ENCODE measurements at places on chromosomes 3 and 15. TPM values are rescaled to one million over a fixed set of nuclear protein-coding genes. Genes with fewer than 3 reads are reported as not detected.
A peak's percentile ranks its signal among the peaks of the same experiment; 100 is the strongest.

DNA sequence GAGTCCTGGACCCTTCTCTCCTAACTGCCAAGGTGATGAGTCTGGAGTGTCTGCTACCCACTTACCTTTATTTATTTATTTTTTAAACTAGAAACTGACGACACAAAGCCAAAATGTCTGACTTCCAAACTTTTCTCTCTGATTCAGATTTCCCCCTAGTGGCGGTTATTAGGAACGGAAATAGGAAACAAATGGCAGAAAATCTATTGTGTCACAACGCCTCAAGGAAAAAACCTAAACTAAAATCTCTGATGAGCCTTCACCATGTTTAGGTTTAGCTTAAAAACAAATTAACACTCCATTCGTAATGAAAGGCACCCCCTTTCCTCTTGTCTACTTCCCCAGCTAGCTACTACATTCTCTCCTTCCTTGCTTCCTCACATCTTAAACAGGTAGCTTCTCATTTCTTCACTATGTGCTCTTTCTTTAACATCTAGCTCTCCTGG lies 94.0 kb upstream of the MEX3B start:
- peak; percentile 50 for DNase-seq

Gene CAND2
- 40.8 TPM for polyA plus RNA-seq

Gene PDZRN3
- polyA plus RNA-seq, result 82.4 TPM

DNA sequence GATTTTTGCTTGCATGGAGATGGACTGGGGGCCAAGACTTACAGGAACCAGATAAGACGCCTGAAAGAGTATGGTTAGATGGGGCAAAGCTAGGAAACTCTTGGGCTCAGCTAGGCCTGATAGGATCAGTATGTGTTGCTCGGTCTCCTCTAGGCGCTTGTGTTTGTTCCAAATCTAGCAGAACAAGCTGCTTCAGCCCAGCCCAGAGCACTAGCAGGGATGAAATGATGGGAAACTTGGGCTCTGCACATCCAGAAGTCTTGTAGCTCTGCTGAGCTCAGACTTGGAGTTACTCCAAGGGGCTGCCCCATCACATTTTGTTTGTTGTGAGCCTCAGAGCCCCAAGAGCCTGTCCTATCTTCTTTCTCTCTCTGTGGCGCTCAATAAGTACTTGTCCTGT lies 34.7 kb downstream of the FOXL2 start:
- DNase-seq, result no peak

DNA sequence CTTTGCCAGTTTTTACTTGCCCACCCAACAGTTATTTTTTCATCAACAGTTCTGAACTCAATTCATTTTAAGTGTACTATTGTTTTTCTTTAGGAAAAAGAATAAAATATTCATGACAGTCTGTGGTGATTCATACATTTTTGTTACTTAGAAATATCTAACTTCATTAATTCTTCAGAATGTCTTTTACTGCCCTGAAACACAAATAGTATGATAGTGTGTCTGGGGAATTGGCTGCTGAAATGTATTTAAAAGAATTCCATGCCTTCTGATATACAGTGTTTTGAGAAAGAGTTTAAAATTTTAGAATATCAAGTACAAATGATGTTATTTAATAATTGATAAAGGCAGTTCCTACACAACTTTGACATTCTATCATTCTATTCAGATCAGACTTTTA lies 854.1 kb downstream of the NAALADL2 start:
- no peak for DNase-seq

GRCh38 chr3:115663414-115663813 lies 40.1 kb downstream of the GAP43 start:
- DNase-seq, result no peak

Gene REC114
- not detected for polyA plus RNA-seq

DNA sequence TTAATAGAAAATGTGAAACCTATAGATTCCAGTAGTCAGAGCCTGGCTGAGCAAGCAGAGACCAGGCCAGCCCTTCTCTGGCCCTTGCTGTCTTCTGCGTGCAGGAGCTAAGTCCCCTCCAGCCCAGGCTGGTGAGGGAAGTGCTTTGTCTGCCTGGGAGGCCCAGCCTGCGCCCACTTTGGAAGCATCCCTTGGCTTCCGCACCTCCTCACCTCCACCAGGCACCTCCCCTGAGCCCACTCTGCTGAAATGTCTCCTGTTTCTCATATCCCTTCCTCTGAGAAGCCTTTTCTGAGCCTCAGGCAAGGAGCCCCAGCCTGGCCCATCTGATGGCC lies 45.3 kb downstream of the ALDH1L1 start:
- no peak for DNase-seq

DNA sequence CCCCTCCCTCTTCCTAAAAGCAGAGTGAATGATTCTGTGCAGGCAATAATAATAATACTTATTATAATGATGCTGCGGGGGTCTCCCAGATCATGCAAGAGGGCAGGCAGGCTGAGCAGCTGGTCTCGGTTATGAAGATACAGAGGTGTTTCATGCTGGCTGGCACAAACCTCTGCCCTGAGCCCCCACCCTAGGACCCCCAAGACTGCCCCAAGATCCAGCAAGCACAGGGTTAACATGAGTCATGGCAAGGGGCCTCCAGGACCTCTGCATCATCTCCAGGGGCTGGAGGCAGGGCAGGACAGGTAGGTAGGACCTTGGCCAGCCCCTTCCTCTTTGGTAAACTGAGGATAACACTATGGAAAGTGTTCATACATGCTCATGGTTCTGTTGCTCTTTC lies 2.7 kb downstream of the MGLL start:
- DNase-seq, result no peak

Gene PCSK6
- polyA plus RNA-seq, result 28.6 TPM

DNA sequence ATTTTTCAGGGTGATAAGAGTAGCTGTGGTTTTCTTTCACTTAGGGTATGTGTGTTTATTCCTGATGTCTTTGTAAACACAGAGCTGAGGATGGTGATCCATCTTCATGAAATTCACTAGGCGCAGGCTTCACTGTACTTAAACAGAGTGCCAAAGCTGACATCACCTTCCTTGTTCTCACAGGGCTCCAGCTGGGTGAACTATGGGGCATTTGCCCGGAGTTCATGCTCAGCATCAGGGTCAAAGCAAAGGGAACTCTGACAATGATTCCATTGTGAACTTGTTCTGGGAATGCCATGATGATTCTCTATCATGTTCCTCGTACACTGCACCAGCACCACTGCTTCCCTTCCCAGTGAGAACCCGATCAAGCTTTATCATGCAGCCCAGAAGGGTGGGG lies 184.8 kb upstream of the P2RY1 start:
- no peak for DNase-seq

GRCh38 chr3:90102146-90102545 lies 994.7 kb downstream of the EPHA3 start:
- DNase-seq, result no peak

Gene RNF13
- 45.8 TPM for polyA plus RNA-seq

GRCh38 chr15:22908830-22909229 lies 70.4 kb downstream of the NIPA2 start:
- DNase-seq, result no peak

DNA sequence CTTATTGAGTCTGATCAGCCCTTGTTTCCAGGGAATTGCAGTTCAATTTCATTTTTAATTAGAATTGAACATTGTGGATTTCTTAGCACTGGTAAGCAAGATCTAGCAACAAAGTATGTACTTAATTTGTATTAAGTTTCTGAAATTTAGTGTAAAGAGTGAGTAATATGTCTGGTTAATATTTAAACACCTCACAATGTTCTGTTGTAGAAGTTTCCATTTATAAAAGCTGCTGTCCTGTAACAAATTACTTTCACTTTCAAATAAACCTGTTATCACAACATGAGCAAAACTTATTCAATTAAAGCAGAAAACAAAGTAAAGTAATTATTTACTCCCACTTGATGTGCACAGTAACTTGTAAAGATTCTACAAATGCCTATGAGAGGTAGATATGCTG lies 448.5 kb downstream of the NAALADL2 start:
- no peak for DNase-seq

Gene ZNF385D
- polyA plus RNA-seq, result 23.1 TPM

DNA sequence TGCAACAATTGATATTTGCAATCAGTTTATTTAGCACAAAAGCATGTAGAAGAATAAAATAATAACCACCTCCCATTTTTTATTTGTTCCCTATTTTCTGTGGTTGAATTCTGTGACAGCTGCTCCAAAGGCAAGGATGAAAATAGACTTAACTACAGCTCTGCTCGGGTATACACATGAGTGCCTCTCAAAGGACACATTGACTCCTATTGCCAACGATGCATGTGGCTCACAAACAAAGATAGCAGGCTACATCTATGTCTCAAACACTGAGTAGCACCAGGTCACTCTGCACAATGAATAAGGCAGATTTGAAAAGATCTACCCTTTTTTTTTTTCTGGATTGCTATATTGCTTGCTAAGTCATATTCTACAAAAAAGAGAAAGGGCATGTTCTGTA lies 612.9 kb downstream of the ROBO1 start:
- no peak for DNase-seq

Gene LCMT2
- polyA plus RNA-seq, result 7.7 TPM

- peak; percentile 80 for DNase-seq
Observed at GRCh38 chr15:80932989-80933388, 56.6 kb downstream of the MESD start.

- peak; percentile 61 for DNase-seq
Observed at GRCh38 chr3:8532251-8532871, 30.7 kb downstream of the LMCD1 start.

DNA sequence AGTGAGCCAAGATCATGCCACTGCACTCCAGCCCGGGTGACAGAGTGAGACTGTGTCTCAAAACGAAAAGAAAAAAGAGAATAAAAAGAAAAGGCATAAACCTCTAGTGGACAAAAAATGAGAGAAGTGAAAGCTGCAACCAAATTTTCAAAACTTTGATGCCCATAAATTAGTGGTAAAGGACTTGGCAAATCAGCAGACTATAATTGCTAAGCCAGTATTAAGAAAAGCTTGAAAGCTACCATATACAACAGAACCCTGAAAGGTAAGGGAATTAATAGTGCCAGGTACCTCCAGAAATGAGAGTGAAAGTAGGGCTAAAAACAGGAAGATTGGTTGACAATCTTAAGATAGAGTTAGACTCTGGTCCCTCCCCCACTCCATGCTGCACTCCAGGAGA lies 32.9 kb upstream of the SLC22A13 start:
- no peak for DNase-seq

DNA sequence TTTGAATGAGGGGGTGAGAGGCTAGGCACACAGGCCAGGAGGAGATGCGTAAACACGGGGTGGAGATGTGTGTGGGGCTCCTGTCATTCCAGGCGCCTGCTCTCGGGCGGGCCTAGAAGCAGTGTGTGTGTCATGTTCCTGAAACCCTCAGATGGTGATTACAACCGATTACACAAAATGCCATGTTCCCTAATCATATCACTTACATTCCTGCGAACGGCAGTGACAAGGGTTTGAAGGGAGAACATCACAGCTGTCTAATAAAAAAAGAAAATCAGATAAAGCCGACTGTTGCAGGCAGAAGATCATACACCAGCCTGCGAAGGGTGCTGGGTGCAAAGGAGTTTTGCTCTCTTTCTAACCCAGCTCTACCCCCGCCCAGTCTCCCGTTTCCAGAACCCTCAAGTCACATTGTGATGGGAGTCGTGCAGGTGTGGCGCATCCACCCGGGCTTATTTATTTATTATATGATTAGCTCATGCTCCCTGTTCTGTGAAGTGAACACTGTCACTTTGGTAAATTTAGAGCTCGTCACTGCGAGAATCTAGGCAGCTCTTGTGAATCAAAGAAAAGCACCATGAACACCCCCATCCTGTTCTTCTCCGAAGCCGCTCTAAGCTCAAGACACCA lies 140.3 kb downstream of the NR2F2 start:
- DNase-seq, result no peak

- DNase-seq, result peak; percentile 74
Observed at GRCh38 chr3:128170866-128171516, 17.7 kb downstream of the EEFSEC start.

Gene GOLGA6D
- polyA plus RNA-seq, result not detected

Gene RBP2
- polyA plus RNA-seq, result 0.29 TPM

Gene ECE2
- not detected for polyA plus RNA-seq

Gene SLC51A
- 6.1 TPM for polyA plus RNA-seq

DNA sequence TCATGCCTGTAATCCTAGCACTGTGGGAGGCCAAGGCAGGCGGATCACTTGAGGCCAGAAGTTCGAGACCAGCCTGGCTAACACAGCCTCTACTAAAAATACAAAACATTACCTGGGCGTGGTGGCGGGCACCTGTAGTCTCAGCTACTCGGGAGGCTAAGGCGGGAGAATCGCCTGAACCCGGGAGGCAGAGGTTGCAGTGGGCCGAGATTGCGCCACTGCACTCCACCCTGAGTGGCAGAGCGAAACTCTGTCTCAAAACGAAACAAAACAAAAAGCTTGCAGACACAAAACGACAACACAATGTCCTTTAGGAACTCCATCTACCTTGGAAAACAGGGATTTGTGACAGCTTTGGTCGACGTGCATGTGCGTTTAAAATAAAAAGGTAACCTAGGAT lies 716 bp upstream of the KLHL24 start:
- DNase-seq, result no peak

Gene PODXL2
- 7.7 TPM for polyA plus RNA-seq

DNA sequence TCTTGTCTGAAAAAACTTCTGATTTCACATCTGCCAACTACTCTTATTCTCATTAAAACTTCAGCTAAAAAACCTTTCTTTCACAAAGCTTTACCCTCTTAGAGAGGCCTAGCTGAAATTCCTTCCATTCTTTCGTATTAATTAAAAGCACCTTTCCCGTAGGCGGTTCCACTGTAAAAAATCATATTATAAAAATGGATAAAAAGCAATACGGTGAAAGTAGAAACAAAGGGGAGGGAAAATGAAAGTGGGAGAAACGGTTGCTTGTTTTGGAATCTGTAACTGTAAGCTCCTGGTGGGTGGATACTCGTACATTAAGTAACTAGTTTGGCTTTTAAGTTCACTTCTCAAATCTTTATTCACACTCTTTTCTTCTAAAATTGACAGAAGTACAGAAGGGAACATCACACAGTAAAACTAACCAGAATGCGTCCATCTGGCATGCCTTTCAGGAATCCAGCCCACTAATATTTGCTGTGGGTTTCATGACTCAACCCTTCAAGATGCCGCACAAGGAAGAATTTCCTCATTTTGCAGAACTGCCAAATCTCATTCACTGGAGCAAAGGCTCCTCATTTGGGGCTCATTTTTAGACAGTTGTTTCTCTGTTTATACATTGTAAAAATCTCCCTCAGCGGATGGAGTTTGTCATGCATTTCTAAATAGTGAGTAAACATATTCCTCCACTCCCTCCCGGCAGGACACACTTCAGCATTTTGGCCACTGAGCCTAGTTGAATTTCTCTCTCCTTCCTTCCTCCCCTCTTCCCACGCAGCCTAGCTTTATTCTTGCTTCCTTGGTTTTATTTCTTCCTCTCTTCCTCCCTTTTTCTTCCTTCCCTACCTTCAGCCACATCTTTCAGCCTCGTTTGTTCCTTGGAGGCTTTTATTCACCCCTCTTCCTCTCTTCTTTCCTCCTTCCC lies 419.5 kb upstream of the NAALADL2 start:
- DNase-seq, result peak; percentile 91

DNA sequence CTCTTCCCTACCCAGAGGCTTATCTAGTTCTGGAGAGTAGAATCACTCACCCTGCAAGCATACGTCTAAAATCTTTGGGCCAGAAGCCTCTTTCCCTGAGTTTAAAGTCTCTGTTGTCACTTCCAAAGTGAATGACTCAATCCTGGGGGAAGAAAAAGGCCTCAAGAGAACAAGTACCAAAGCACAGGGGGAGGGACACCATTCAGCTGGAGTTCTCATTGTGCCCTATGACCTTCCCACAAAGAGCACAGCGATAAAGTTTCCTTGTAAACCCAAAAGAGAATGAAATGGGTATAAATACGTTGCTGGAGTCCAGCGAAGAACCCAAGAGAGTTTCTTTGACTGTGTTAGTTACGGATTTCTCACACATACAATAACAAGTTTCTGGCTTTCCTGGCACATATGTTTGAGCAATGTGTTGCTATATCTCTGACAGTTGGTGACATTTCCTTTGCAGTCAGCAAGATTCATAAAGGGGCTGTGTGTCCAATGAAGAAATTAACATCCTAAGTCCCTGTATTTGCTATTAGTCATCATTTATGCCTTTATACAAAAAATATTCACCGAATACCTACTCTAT lies 107.3 kb upstream of the PTPRG start:
- DNase-seq, result no peak
